NCI-H510A treated with DMSO at 0.1 percent for 48 hours (cell line): ENCODE measurements at places on chromosomes 1 and 21.

DNA sequence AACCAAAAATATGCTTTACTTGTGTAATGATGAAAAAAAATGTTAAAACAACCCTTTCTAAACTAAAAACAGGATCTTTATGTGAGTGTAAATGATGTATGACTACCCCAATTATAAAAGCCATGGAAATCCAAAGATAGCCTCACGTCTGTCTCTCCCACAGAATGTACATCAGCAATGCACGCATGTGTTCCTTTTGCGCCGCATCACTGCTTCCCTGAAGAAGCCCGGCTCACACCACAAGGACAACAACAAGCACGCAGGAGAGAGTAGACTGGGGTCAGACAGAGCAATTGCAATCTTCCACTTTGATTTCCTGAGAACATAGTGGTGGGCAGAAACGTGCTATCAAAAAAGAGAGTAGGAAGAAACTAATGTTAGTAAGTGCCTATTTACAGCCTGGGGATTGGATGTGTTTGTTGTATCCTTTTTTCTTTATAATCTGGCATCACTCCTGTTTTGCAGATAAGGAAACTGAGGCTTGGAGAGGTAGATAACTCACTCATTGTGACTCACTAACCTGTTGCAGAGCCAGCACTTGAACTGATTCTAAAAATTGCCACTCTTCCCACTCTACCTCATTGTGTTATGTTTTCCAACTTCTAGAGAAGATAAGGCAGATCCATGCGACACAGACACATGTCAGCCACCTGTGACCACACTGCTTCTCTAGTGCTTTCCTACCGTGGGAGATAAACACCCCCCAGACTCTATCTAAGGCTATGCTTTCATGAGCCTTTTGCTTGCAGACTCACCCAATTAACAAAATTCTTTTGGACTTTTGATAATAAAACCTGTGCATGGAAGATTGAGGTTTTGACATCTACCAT is 60.1 kb downstream of the MAP10 start:
- no peak for DNase-seq

DNA sequence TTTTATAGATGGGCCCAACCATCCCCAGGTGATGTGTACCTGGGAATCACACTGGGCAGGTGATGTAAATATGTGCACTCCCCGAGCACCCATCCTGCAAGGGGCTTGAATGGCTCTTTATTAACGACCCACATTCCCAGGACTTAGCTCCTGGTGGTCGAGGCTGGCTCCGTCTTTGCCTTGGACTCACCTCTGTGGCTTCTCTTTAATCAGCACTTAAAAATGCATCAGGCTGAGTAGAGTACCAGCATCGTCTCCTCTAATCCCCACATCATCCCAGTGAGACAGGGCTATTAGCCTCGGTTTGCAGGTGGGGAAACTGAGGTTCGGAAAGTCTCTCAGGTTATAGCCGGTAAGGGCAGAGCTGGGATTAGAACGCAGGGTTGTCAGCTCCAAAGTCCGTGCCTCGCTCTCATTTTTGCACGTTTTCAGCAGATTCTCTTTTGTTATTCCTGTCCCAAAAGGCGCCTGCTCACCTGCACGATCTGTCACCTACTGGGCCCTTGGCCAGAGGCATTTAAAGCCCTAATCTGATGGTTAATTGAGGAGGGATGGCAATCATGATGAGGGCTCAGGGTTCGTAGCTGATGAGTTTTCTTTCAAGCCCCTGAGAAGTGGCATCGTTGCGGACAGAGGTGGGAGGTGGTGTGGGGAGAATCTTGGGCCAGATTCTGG is 29.4 kb downstream of the SPSB1 start:
- no peak for DNase-seq

- DNase-seq, result no peak
Measured at GRCh38 chr1:45617618-45618017, 6.2 kb downstream of the CCDC17 start.

DNA sequence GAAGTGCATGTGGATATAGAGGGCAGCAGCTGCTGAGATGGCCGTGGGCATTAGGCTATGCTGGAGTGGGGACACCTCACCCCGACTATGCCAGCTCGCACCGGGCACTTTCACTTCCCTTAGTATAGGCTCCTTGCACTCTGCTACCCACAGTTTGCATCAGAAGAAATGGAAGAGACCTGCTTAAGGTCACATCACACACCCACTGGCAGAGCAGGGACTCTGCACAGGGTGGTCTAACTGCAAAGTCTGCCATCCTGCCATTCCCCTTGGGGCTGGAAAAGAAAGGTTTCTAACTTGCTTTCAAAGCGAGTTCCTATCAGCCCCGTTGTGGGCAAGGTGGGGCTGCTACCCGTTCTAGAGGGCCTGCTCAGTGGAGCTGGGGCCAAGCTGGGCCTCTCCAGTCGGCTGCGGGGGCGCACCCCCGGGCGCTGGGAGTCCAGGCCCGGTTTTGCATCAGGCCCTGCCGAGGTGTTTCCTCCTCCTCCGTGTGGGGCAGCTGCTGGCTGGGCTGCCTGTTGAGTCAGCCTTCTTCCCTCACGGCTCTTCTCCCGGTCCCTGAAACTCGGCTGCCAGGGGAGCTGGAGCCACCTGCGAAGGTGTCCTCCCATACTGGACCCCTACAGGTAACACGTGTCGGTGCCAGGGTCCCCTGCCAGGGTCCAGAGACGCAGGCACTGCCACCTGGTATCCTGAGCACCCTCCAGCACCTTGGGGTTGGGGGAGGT is at the start of gene SYTL1:
Gene SYTL1 (plus strand): TSS at position 498 of the 728 bp plus-strand sequence. CDS start 3,313 bp downstream, outside the sequence.
- DNase-seq, result peak; percentile 61

DNA sequence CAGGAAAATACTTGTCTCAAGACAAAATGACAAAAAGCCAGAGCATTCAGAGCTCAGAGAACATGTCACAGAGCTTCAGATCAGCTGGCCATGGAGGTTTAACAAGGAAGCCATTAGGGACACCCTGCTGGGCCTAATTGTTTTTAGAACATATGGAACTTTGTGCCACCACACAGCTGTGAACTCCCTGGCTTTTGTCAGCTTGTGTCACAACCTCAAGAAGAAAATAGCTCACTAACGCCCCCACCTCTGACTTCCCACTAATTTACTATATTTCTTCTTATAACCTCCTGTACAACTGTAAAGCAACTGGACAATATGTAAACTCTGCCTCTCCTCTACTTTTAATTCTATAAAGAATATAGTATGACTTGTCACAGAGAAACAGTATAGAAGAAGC is 21.0 kb upstream of the TDRD10 start:
- DNase-seq, result peak; percentile 6

DNA sequence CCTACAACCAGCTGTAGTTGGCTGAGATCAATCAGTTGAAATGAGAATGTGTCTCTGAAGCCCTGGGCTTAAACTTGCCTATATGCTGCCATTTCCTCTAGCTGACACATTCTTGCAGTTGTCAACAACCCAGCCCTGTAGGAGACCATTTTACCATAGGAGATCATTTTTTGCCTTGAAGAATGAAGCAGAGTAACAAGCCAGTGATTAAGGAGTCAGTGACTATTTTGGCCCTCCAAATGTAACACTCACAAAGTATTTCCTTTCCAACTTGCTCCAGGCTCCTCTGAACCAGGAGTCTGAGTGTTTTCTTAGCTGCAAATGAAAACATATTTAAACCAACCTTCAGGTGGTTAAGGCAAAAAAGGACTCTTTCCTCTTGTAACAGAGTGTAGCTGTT is 183.5 kb downstream of the ZZZ3 start:
- no peak for DNase-seq

GRCh38 chr21:21200103-21200938 is 202.1 kb downstream of the NCAM2 start:
- no peak for DNase-seq

DNA sequence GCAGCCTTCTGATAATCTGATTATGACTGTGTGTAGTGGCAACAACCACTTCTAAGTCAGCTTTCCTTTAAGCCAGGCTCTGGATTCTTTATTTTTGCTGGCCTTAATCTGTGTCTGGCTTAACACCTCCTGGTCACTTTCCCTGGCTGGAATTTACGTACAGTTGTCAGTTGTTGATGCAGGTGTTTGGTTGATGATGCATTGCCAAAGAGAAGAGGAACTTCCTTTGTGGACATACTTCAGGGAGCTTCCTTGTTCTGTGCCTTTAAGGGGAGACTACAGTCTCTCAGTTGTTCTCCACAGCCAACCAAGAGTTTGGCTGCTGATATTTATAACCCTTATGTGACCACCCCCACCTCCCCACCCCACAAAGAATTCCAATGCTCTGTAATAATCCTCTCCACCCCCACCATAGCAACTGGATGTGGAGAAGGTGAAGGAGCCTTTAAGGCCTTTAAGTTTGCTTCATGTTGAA is 96.0 kb upstream of the BMP8A start:
- DNase-seq, result peak; percentile 94

GRCh38 chr1:9758559-9759121 is 65.1 kb downstream of the CLSTN1 start:
- no peak for DNase-seq

DNA sequence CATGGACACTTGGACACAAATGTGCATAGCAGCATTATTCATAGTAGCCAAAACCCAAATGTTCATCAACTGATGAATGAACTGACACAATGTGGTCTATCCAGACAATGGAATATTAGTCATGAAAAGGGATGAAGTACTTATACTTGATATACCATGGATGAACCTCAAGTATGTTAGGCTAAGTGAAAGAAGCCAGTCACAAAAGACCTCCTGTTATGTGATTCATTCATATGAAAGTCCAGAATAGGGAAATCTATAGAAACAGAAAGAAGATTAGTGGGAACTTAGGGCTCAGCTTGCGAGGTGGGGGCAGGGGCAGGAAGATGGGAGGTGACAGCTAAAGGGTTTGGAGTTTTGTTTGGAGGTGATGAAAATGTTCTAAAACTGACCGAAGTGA is 7.4 kb downstream of the KCNE1 start:
- DNase-seq, result no peak

- no peak for DNase-seq
Measured at GRCh38 chr1:24009406-24009805, 29.3 kb upstream of the SRSF10 start.

DNA sequence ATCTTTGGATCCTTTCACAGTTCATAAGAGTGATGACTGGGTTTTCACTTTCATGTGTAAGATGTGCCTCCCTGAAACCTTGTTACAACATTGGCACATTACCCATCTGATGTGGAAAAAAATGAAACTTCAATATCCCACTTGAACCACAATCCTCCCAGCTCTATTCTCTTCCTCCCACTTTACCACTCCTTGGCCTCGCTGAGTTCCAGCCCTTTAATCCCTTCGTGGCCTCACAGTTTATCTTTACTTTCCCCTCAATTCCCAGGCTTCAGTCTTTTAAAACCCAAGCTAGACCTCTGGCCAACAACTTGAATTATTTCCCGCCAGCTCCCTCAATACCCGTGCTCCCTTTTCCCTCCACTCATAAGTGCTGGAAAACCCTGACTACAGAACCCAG is 25.0 kb upstream of the CTTNBP2NL start:
- DNase-seq, result no peak

GRCh38 chr1:206517784-206518183 is 10.5 kb downstream of the RASSF5 start:
- DNase-seq, result no peak

GRCh38 chr1:7360526-7360925 is 410.6 kb upstream of the VAMP3 start:
- no peak for DNase-seq

DNA sequence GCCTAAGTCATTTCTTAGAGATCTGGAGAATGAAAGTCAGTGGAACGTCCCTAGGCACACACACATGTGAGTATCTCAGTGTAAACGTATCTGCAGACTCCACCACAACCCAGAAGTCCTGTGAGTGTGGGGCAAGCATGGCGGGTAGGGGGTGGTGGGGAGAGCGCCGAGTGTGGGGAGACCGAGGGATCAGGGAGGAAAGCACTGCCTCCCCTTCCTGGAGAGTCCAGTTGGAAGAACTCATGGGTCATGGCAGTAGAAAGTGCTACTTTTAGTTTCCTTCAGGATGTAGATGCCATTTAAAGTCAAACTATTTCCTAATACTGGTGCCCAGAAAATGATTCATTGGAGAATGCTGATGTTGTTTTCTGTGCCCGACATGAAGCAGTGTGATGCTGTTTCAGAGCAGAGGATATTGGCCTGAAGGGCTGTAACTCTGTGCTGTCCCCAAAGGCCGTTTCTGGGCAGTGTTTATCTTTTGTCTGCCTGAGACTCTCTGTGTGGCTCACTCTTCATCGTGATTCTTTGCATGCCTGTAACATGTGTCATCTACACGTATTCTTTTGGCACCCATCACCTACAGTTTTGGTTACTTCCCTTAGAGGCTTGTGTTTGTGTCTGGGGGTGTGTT is 45.7 kb upstream of the TSPAN2 start:
- DNase-seq, result no peak

GRCh38 chr1:85295006-85295431 is 18.6 kb upstream of the BCL10 start:
- DNase-seq, result no peak

DNA sequence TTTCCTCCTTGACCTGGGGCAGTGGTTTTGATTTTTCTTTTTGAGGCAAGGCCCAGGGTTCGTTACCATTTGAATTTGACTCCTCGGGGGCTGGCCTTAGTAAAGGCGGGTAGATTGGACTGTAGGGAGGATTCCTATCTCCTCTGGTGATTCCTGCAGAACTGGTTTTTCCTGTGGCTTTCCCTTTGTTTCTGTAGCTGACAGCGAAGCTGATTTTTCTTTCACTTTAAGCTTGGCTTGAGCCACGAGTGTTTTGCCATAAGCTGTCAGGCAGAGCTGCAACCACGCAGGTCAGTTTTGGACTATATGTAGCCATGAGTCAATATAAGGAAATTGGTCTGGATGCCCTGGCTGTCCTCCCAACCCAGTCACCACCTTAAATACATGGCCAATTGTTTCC is 28.7 kb upstream of the KCNJ15 start:
- peak; percentile 61 for DNase-seq

DNA sequence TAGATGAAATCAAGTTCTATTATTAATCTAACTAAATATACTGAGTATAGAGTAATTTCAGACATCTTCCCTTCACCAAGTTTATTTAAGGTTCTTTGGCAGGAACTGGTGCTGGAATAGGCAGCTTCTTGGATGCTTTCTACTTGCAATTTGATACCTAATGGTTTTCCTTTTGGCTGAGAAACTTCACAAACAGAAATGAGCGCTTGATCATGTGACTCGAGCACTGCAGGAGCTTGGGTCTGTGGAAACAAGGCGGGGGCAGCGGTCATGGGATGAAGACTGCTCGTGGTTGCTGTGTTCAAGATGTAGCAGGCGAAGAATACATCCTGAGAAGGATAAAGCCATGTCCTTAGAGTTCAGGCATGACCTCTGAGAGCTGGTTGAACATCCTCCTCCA is 136.8 kb downstream of the PTPRC start:
- DNase-seq, result no peak

- DNase-seq, result no peak
Measured at GRCh38 chr1:4027492-4028138, 127.5 kb upstream of the C1orf174 start.

DNA sequence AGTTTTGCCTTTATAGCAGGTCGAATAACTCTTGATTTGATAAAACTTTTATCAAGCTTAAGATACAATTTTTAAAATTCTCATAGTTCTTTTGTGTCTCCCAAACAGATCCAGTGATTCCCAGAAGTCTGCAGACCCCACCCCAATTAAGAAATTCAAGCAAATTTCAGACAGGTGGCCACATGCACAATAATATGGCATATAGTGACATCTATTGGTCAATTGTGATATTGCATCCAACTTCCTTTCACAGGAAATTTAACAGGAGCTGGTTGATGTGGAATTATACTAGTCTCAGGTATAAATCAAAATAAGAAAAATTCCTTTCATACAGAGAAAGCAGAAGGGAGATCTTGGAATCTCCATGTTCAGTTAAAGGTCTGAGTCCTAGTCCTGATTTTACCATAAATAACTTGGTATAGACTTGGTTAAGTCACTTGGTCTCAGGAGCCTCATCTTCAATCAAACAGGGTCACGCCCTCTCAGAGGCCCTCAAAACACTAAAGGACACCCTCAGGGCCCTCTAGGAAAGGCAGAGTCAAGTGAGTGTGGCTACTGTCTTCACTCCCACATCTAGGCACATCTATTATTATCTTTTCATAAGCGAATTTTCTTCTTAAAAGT is 24.1 kb downstream of the PIGM start:
- DNase-seq, result peak; percentile 57
